ENCODE measurements at places on chromosomes 7 and 10.
A peak's percentile ranks its signal among the peaks of the same experiment; 100 is the strongest.

DNA sequence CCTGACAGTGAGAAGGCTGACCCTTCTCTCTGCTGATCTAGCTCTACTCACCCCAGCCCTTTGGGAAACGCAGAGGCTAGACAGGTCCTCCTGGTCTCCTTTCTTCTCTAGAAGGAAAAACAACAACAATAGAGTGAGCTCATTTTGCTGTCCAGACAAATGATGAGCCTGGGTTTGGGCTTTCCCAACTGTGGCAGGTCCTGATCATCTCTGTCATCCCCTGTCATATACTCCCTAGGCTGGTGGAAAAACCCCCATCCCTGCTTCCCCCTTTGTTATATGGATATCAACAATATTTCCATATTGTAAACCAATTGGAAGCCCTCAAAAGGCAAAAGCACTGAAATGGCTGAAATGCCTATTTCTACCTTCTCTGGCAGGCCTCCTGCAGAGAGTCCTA lies 9.2 kb upstream of the DDIT4 start:
- no peak for DNase-seq

DNA sequence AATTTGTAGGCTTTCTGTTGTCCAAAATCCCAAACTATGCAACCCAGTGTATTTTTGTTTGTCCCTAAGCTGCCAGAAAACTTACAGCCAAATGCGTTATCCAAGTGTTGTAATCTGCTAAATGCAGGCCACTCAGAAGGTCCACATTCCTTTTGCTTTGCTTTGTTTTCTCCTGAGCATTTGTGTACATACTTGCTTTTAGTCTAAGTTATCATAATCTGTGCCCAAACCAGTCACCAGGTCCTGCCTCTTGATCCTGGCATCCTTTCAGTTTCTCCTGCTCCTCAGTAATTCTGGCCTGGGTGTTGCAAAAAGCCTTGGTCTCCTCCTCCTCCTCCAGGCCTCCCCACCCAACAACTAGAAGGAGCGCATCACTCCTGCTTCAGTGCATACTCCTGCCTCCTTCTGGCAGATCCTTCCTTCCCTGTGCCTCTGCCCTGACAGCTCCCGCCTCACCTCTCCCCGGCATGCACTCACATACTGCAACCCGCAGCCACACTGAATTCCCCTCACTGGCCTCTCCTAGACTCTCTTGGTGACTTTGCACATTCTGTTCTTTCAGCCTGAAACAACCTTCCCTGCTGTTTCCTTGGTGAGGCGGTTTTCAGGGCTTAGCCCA lies 2.3 kb downstream of the DENND2A start:
- DNase-seq, result peak; percentile 75

DNA sequence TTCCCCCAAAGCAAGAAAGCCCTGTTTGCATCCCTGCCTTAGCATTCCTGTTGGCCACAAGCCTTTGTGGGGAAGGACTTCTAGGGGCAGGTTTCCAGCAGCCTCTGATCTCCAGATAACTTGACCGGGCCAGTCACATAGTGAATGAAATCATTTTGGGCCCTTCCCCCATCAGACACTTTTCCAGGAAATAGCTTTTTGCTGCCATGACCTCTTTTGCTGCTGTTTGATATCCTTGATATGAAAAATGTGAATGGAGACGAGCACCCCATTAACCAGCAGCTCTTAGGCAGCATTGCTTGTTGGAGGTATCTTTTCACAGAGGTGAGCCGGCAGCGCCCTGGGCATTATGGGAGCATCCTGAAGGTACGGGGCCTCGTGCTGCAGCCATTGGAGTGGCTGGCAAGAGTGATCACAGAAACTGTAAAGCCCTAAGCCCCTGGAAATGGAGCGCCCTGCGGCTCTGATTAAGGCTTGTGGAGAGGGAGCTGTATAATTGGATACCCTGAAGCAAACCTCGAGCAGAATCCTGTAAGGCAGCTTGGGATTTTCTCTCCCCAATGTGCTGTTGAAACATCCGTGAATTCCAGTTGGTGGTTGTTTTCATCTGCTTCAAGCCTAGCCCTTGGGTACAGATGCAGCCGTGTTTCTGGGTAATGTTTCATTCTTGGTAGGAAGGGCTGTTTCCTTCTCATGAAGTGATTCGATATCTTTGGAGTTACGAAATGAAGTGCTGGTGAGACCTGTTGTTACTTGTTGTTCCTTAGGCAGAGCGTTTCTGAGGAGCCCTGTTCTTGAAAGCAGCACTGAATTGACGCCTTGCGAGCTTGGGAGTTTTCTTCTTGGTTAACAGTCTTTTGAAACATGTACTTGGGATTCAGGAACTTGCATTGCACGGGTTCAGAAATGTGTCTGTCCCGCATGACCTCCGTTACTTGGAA lies 179.0 kb downstream of the PTEN start:
- peak; percentile 57 for DNase-seq

GRCh38 chr7:150896562-150897209 lies 44.4 kb downstream of the AOC1 start:
- no peak for DNase-seq

DNA sequence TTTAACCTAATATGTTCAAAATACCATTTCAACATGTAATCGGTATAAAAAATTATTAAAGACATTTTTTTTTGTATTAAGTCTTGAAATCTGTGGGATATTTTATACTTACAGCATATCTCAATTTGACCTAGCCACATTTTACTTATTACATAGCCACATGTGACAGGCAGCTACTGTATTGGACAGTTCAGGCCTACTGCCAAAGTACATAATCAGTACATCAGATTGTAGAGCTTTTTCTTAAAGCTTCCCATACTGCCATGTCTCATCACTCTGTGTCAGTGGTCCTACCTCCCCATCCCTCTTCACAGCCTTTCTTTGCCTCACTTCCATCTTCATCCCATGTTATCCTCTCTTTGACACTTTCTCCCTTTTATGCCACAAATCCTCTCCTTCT lies 43.0 kb downstream of the LOXL4 start:
- no peak for DNase-seq

- DNase-seq, result no peak
These were observed 227.3 kb upstream of the SP8 start for GRCh38 chr7:21013765-21014539.

GRCh38 chr10:110461530-110461929 lies 36.2 kb upstream of the DUSP5 start:
- no peak for DNase-seq

GRCh38 chr7:47796347-47796746 lies 151.9 kb downstream of the PKD1L1 start:
- DNase-seq, result no peak

DNA sequence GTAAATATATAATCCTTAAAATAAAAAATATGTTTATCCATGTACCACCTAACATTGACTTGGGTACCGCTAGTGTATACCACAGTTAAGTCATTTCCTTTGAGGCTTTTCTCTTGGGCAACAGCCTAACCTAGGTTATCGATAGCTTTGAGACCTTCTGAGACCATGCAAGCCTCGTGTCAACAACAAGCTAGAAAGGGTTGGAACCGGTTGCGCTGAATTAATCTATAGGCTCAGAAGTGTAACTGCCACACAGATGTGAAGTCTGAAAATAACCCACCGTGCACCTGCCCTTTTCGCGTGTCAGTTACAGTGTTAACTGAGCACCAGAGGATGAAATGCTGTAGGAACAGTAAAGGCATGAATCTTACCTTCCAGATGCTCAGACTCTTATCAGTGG lies 59.8 kb downstream of the ARID5B start:
- DNase-seq, result no peak

DNA sequence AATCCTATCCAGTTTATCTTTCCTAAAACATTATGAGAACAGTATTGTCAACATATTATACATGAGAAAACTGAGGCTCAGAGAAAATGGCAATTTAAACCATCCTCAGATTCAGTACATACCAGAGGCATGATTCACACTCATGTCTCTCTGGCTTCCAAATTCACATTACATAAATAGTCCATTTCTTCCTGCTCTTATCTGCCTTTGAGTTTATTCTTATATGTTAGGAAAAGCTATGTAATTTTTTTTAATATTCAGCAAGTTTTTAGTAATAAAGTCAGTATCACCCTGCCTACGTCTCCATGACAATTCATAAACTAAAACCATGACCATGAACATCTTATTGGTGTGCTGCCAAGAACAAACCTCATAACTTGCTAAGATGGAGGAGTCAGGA lies 1260.2 kb upstream of the SORCS1 start:
- DNase-seq, result no peak

DNA sequence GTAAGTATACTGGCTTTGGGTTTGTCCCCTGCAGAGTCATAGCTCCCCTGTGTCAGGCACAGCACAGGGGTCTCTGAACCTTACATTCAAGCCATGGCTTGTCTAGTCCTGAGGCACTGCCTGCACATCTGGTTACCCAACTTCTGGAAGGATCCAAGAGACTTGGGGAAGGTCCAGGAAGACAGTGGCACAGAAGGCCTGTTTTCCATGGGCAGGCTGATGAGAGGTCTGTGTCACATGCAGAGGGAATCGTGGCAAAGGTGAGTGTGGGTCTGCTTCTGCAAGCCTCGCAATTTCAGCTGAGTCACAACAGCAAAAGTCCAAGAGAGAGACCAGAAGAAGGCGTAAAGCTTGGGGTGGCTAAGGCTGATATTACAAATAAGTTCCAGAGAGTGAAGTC lies 28.4 kb upstream of the BMPR1A start:
- DNase-seq, result no peak

- DNase-seq, result no peak
These were observed 887.0 kb upstream of the CELF2 start for GRCh38 chr10:10130686-10131085.

GRCh38 chr10:89591796-89592271 lies 53.2 kb downstream of the PANK1 start:
- DNase-seq, result no peak

- no peak for DNase-seq
These were observed 17.1 kb downstream of the UNCX start for GRCh38 chr7:1249731-1250130.

DNA sequence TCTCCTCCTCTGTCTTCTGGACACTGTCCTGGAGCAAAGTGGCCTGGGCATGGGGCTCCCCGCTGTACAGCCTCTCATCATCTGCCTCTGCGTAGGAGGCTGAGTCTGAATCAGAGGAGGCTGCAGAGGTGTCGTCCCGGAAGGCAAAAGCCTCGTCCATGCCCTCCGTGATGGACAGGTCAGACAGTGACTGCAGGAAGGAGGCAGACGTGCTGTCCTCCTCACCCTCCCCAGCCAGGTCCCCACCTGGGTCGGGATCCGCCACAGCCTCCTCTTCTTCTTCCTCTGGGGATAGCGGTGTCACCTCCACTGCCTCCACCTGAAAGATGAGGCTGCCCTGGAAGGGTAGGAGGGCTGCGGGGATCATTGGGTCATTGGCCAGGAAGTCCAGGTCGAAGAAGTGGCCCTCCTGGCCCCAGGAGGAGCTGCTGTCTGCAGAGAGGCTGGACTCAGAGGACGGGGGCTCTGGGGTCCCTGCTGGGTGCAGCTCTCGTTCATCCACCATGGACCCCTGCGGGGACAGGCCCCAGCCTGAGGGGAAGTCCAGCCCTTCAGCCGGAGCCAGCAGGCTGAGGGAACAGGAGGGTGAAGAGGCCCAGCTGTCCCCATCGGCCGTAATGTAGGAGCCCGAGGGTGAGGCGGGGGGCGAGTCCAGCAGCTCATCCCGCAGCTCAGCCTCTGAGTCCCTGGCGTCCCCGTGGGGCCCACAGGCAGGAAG lies 3.7 kb downstream of the NACAD start:
- DNase-seq, result no peak

- DNase-seq, result no peak
These were observed 47.8 kb upstream of the PPP2R2D start for GRCh38 chr10:131852823-131853609.

- no peak for DNase-seq
These were observed 15.4 kb downstream of the OGDHL start for GRCh38 chr10:49746626-49747302.

- no peak for DNase-seq
These were observed 459.2 kb upstream of the LRRTM3 start for GRCh38 chr10:66466622-66467021.

DNA sequence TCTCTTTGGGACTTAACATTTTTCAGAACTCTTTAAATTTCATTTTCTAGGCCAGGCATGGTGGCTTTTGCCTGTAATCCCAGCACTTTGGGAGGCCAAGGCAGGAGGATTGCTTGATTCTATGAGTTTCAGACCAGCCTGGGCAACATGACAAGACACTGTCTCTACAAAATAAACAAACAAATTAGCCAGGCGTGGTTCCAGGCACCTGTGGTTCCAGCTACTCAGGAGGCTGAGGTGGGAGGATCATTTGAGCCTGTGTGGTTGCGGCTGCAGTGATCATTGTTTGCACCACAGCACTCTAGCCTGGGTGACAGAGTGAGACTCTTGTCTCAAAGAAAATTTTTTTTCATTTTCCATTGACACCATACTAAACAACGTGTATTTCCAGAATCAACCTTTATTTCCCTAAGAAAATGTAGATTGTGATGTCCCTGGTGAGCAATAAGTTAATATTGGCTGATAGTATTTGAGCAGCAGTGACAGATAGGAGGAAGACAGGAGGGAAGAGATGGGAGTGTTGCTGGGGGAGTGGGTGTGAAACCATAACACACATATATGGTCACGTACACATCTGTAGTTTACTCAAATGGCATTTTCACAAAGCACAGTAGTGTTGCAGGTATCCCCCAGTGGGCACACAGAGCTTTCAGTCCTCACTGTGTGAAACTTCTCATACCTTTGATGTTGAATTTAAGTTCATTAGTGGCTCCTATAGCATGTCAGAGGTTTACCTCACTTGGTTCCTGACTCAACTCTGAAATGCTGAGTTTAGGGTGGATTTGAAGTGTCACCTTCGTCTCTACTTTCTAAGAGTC lies 205.6 kb downstream of the AUTS2 start:
- DNase-seq, result no peak

GRCh38 chr7:149458235-149458634 lies 2.6 kb downstream of the ZNF777 start:
- DNase-seq, result no peak

GRCh38 chr7:66167773-66168387 lies 37.3 kb upstream of the TPST1 start:
- peak; percentile 84 for DNase-seq

GRCh38 chr10:2980791-2981360 lies 86.5 kb upstream of the PFKP start:
- no peak for DNase-seq

DNA sequence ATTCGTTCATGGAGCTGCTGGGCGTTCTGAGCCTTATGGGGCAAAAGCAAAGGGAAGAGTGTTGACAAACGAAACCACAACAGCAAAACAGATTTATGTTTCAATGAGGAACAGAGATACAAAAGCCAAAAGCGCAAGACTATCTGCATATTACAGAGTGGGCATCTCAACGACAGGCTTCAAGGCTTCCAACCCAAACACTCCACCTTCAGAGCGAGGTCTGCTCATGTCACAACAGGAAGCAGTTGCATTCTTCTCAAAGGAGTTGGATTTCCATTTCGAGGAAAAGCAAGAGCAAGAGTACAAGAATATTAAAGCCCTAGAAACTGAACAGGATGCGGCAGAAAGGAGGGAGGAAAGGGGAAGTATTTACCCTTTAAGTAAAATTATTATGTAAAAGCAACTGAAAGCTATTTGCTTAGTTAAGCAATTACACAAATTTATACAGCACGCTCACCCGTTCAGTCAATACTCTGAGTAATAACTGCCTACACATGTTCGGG lies 189.3 kb downstream of the ELMO1 start:
- no peak for DNase-seq

- no peak for DNase-seq
These were observed 180.5 kb downstream of the MAGI2 start for GRCh38 chr7:79272938-79273337.
